K562 (cell line): ENCODE measurements at places on chromosomes 16 and 17. TPM values are rescaled to one million over a fixed set of nuclear protein-coding genes. Genes with fewer than 3 reads are reported as not detected.

DNA sequence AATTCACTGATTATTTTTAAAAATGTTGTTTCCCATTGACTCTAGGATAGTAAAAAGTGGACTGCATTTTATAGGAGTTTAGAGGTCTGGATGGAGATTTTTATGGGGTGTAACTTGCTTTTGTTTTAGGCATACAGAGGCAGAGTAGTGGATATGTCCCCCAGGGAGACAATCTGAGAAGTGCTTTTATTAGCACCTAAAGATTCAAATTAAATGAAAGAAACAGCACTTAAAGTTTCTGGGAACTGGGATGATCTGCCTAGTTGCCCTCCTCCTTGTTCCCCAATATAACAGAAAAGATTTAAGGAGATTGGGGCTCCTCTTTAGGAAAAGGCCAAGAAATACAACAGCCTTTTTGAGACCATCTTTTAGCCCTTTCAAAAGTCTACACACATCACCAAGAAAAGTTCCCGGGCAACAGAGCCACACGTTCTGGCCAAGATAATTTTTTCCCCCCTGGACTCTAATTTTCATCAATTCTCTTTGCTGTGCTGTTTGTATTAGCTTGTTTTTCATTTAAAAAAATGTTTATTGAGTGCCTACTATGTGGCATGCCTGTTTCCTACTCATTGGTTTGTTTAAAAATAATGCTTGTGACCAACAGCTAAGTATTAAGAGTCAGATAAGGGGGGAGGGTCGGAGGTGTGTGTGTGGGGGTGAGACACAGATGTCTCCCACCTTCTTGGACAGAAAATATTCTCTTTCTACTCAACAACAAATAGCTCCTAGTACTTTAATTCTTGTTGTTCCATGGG lies 2.5 kb upstream of the IGF2BP1 start:
- no peak for DNase-seq

- no peak for DNase-seq
Measured at GRCh38 chr16:31537362-31538242, 9.9 kb downstream of the AHSP start.

- no peak for DNase-seq
Measured at GRCh38 chr17:30969989-30970830, 629 bp upstream of the RNF135 start.

CCL16 gene
- polyA plus RNA-seq = not detected in 2 replicates

DNA sequence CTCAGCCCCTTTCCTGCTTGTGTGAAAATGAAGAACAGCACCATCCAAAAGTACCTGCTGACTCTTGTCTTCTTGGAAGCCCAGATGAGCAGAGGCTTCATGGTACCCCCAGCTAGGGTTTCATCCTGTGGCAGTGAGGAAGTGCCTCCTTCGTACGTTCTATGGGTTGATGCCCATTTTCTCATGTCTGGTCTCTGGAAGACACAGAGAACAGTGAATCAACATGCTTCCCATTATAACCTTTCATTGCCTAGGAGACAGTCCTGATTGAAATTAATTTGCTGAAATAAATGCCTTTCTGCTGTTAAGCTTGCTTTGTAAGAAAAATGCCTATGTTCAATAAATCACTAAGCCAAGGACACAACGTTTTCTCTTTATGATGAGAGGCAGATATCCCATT lies 36.5 kb downstream of the RCVRN start:
- DNase-seq = no peak

DNA sequence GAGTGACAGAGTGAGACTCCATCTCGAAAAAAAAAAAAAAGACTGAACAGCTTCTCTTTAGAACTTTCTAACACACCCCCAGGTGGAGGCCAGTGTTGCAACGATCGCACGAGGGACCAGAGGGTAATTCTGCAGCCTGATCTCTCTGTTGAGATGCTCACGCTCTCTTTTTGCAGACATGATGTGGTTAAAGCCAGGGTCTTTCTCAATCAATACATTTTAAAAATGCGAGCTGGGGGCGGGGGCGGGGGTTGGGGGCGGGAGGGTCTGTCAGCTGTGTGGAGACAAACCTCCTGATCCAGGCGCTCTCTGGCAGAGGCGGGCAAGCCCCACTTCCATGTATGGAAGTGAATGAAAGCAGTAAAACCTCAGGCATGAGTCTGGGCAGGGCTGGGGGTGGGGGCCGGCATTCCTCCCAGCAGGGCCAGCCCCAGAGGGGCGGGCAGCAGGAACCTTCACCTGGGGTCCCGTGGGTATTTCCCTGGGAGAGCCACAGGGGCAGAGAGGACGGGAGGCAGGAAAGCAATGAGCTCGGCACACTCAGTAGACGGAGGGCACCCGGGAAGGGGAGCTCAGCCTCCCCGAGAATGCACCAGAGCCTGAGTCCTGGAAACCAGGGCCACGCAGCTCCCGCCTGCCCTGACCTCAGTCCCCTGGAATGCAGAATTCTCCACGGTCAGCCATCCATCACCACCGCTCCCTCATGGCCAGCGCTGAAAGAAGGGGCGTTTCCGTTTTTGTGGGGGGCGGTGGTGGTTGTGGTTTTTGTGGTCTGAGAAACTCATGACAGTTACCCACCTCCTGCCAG lies 28.0 kb downstream of the NXN start:
- no peak for DNase-seq

GRCh38 chr17:1038459-1039122 lies 41.7 kb downstream of the TIMM22 start:
- DNase-seq = no peak

GRCh38 chr16:30867747-30868146 lies 26.1 kb downstream of the BCL7C start:
- no peak for DNase-seq

DNA sequence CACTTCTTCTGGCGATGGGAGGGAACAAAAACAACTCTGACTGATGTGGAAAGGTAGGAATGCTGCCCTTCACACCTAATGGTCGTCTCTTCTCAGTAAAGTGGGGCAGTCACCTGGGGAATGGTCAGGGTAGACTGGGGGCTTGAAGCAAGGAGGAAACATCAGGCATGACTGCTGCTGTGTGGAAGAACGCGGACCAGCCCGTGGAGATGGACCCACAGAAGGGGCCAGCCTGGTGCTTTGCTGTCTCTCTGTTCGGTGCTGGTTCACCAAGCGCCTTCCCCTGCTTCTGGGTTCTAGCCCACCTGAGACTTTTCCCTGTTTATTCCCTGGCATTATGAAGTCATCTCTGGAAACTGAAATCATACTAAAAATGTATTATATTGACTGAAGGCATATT lies 96.2 kb upstream of the DNAH17 start:
- DNase-seq = no peak

DNA sequence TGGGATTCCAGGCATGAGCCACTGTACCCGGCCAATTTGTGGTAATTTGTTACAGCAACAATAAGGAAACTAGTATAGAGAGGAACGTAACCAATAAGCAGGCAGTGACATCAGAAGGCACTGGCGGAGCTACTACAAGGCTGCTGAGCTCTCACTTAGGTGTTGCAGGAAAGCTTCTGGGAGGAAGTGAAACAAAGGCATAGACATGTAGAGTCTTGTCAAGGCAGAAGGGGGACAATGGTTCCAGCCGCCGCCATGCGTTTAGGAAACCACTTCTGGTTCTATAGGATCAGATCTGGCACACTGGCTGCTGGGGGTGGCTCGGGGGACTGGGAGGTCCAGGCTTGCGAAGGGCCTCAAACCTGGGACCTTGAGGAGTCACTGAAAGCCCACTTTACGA lies 9.4 kb upstream of the CPSF4L start:
- DNase-seq = no peak

DNA sequence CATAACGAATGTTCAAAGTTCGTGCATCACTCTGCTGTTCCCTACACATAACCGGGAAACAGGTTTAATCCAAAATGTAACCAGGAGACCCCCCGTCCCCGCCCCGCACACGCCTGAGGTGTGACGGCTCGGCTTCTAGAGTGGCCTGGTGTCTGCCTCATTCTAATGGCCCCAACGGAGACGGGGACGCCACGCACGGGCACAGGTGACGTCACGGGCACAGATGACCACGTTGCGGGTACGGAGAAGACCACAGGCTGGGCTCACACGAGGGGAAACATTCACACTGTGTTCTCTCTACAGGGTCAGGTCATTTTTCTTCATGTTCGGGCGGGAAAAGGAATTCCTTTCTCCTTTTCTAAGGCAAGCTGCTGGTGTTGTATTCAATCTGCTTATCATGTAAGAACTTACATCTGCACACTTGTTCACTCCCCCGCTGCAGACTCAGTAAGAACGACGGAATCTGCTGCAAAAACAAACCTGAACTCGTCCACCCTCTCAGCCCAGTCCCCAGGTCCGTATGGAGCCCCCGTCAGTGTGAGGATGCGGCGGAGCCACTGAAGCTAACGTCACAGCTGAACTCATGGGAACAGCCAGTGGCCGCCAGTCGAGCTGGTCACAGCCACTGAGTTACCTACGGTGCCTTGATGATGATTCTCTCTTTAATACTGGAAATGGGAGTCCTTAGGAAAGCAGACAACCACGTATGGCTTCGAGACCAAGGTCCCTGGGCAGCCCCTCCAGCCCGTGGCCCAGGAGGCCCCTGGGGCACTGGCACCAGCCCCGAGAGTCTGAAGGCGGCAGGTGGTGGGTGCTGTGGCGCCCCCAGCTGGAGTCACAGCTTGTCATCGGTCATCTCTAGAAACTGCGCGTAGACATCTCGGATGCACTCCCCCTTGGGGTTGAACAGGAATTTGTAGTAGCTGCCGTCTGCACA lies 32.9 kb downstream of the WDR45B start:
- no peak for DNase-seq

DNA sequence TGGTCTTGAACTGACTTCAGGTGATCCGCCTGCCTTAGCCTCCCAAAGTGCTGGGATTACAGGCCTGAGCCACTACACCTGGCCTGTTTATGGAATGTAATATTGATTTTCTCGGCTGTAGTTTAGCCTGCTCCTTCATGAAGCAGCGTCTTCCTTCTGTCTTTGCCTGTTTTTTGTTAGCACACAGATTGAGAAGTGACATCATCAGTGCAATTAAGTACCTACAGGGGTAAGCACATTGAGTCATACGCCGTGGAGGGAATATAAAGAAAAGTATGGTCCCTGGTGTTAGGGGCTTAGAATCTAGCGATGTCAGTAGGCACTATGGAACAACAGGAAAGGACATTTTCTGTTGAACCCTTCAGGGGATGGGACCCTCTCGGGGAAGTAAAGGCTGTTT lies 48.7 kb upstream of the SEC14L1 start:
- no peak for DNase-seq
